ENCODE measurements at places on chromosomes 3 and 15. TPM values are rescaled to one million over a fixed set of nuclear protein-coding genes. Genes with fewer than 3 reads are reported as not detected.

IQCH gene
- total RNA-seq, result 2.5 TPM

GRCh38 chr15:43886558-43886957 lies 59.8 kb downstream of the WDR76 start:
- DNase-seq, result no peak

GRCh38 chr3:29363110-29363509 lies 82.2 kb downstream of the RBMS3 start:
- no peak for DNase-seq

GRCh38 chr15:89910891-89911626 lies 1.7 kb downstream of the ARPIN start:
- DNase-seq, result no peak

DNA sequence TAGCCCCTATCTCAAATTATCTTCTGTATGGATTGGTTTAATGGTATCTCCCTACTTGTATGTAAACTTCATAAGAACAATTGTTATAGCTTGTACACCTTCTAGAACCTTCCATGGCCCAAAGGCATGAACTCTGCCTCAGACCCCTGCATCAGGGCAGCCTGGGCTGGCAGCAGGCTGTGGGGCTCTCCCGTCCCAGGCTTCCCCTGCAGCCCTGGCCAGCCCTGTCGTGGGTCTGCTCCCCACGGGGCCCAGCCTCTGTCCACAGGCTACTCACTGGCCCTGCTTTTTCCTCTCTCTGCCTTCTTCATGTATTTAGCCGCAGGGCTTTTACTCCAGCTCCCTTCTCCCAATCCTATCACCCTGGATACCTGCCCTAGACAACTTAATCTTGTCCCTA lies 4.4 kb downstream of the SCN5A start:
- no peak for DNase-seq

MASP1 gene
- total RNA-seq, result not detected

GPR171 gene
- total RNA-seq, result not detected

EXOG gene
- total RNA-seq, result 12.4 TPM

GRCh38 chr3:52225452-52226228 lies at the start of gene TLR9:
Gene TLR9, minus strand, starts transcription at chr3:52225645. Its CDS starts 116 bp downstream, at chr3:52225529.
- DNase-seq, result no peak

DNA sequence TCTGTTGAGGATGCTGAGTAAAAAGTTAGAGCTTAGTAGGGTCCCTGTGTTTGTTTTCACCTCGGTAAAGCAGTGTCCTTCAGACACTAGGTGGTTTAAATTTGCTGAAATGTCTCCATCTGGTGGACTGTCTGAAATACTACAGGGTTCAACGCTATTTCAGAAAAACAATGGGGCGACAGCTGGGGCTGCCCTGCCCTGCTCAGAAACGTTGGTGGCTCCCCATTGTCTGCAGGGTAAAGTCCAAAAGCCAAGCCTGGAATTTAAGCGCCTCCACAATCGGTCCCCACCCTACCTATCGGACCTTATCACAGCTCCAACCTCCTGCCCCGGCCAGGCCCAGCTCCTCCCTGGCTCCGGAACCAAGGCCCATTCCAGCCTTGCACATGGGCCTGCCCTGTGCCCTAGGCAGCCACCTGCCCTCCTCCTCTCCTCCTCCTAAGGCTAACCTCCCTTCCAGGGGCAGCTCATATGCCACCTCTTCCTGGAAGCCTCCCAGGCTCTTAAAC lies 4.3 kb upstream of the TSEN2 start:
- DNase-seq, result peak; percentile 64

GRCh38 chr3:177427540-177427939 lies 230.3 kb upstream of the TBL1XR1 start:
- no peak for DNase-seq
